ENCODE measurements at places on chromosomes 12 and 14. TPM values are rescaled to one million over a fixed set of nuclear protein-coding genes. Genes with fewer than 3 reads are reported as not detected.

The SERPINA12 gene
- total RNA-seq, result not detected

The GPR84 gene
- total RNA-seq, result 0.36 TPM

The EPS8 gene
- total RNA-seq, result 2.6 TPM

The CACNA2D4 gene
- 15.1 TPM for total RNA-seq

The COX8C gene
- not detected for total RNA-seq

The TMEM132C gene
- not detected for total RNA-seq

The MYH6 gene
- total RNA-seq, result not detected

The KRT85 gene
- not detected for total RNA-seq

The RDH5 gene
- total RNA-seq, result 29.9 TPM

The SLC6A15 gene
- total RNA-seq, result not detected

GRCh38 chr12:112964067-112964670 lies 14.2 kb upstream of the OAS2 start:
- DNase-seq, result no peak
- no peaks in the 10 kb centered on the region for H3K4me1 ChIP-seq
- no peaks in the 10 kb centered on the region for H3K27me3 ChIP-seq
- H3K36me3 ChIP-seq, result peaks cover 68% of the 10 kb centered on the region
- no peak overlapping the region for H3K4me3 ChIP-seq
- H3K27ac ChIP-seq, result no peak overlapping the region

DNA sequence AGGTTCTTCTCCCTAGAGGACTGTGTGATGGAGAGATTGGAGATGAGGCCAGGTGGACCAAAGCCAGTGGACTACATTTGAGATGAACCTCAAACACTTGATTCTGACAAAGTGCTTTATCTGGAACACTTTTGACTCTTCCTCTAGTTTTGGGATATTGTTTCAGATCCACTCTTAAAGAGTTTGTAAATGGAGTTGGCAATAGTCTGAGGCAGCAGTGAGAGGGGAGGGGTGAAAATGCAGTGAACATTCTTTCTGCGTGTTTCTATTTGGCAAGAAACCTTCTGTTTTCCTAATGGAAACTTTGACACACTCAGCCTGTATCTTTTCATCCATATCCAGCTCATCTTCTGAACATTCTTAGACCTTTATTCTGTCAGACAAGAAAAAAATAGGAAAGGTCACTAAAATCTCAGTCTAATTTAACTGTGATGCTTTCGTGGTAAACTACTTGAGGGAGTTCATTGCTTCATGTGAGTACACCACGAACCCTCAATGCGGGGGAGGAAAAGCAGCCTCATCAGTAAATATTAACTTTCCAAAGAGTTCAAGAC lies 57.4 kb upstream of the KCNJ8 start:
- no peak overlapping the region for H3K27ac ChIP-seq
- no peaks in the 10 kb centered on the region for H3K27me3 ChIP-seq
- H3K36me3 ChIP-seq, result no peaks in the 10 kb centered on the region
- DNase-seq, result no peak
- no peak overlapping the region for H3K4me3 ChIP-seq

DNA sequence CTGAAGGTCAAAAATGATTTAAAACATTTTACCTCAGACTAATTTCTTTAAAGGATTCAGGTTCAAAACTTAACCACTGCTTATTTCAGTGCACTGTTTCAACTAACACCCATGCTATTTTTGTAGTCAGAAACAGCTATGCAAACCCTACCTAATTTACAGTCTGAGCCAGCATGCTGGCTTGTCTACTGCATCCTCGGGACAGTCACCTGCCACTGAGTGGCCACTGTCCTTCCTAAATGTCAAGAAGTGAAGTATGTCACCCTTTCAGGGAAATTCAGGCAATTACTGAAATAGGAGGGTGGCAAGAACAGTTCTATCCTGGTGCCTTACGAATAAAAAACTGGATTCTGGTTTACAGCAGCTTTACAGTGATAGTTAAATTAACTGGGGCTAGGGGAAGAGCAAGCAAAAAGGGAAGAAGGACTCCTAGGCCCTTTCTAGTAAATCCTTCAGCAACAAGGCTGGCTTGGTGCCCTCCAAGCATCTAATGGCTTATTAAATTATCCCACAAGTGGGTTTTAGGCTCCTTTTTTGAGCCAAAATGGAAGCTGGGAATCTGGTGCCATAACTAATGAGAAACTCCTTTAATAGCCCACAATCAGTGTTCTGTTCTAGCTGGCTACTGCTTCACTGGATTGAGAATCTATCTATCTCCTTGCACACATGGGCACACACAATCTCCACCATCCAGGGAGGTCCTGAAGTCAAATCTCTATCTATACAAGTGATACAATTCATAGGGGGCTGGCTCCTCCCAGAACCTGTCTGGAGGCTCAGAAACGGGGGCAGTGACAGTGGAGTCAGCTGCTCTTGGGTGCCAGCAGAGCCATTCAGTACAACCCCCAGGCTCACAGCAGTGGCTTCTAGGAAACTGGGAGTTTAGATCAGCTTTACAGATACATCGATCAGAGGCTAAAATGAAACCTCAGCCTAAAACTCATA lies 43.4 kb downstream of the SH2B3 start:
- H3K27me3 ChIP-seq, result no peaks in the 10 kb centered on the region
- peaks cover 57% of the 10 kb centered on the region for H3K4me1 ChIP-seq
- H3K36me3 ChIP-seq, result peaks cover 62% of the 10 kb centered on the region

GRCh38 chr14:23942587-23942986 lies 11.0 kb upstream of the DHRS4 start:
- no peaks in the 10 kb centered on the region for H3K36me3 ChIP-seq
- no peaks in the 10 kb centered on the region for H3K4me1 ChIP-seq
- no peak overlapping the region for H3K27ac ChIP-seq
- H3K27me3 ChIP-seq, result no peaks in the 10 kb centered on the region

GRCh38 chr12:14825256-14825655 lies 11.3 kb upstream of the SMCO3 start:
- H3K4me3 ChIP-seq, result no peak overlapping the region
- no peak overlapping the region for H3K27ac ChIP-seq
- DNase-seq, result no peak
- no peaks in the 10 kb centered on the region for H3K4me1 ChIP-seq
- H3K27me3 ChIP-seq, result no peaks in the 10 kb centered on the region

DNA sequence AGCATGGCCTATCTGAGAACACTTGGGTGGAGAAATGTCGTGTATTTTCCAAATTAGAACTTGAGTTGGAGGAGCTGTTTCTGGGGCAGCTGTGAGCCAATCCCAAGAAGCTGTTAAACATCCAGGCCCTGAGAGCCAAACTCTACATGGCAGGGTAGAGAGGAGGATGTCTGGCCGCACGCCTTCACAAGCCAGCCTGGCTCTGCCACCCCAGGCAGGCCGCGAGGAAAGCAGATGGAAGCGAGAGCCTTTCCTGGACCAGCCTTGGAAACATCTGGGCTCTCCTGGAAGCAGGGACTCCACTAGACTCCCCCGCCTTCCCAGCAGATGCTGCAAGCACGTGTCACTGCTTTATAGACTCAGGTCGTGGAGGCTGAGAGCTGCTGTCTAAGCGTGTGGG lies 312.8 kb upstream of the FKBP4 start:
- no peaks in the 10 kb centered on the region for H3K27me3 ChIP-seq
- no peaks in the 10 kb centered on the region for H3K4me1 ChIP-seq
- no peak overlapping the region for H3K4me3 ChIP-seq
- DNase-seq, result no peak
- H3K36me3 ChIP-seq, result no peaks in the 10 kb centered on the region

GRCh38 chr12:48572326-48572725 lies 2.5 kb upstream of the LALBA start:
- H3K4me1 ChIP-seq, result no peaks in the 10 kb centered on the region
- no peak for DNase-seq
- no peak overlapping the region for H3K4me3 ChIP-seq
- H3K27me3 ChIP-seq, result no peaks in the 10 kb centered on the region
- no peaks in the 10 kb centered on the region for H3K36me3 ChIP-seq

GRCh38 chr14:68881396-68881795 lies 88.5 kb upstream of the ZFP36L1 start:
- no peak overlapping the region for H3K4me3 ChIP-seq
- H3K27me3 ChIP-seq, result no peaks in the 10 kb centered on the region
- H3K36me3 ChIP-seq, result peaks cover 19% of the 10 kb centered on the region
- H3K4me1 ChIP-seq, result no peaks in the 10 kb centered on the region

DNA sequence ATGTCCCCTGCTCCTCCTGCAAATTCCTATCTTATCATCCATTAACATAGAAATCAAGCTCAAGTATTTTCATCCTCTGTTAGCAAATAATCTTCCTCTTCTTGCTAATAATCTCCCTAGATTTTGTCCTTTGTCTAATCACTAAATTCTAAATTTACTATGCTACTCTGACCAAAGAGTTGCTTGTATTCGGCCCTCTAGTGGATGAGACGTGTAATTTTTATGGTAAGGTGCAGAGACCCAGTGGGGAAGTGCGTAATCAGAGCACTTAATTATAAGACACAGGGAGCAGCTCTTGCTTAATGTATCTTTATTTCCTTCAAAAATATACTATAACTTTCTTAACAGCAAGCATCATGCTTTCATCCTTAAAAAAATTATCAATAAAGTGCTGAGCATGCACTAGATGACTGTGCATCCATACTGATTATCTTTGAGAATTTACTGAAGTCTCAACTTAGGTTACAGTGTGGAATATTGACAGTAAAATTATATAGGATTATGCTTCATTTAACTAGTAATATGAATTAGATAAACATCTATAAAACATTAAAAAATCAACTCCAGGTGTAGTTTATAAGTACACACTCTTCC lies 212.6 kb downstream of the SLC16A7 start:
- H3K4me1 ChIP-seq, result no peaks in the 10 kb centered on the region
- H3K27me3 ChIP-seq, result no peaks in the 10 kb centered on the region
- H3K27ac ChIP-seq, result no peak overlapping the region
- peak; percentile 33 for DNase-seq
- H3K36me3 ChIP-seq, result no peaks in the 10 kb centered on the region

- H3K27ac ChIP-seq, result no peak within 1 kb of the TSS
- H3K4me3 ChIP-seq, result no peak within 1 kb of the TSS
- peaks cover 15% of the 10 kb centered on the region for H3K4me1 ChIP-seq
Measured at GRCh38 chr14:30874120-30874998, at the start of gene COCH. TSS of gene COCH (plus strand) at chr14:30874559. CDS start at chr14:30874939, 380 bp downstream.

DNA sequence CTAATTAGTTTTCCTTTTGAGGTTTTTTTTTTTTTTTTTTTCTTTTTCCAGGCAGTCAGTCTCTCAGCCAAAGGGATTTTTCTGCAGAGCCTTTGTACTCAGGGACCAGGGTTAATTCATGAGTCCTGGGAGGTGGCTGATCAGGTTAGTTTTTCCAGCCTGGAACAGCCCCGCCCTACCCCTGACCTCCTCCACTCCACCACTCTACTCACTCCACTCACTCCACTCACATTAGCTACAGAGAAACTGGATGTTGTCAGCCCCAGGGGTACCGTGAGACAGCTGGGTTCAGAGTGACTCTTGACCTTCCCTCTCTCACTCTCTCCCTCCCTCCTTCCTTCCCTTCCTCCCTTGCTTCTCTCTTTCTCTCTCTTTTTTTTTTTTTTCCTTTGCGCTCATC lies 161.0 kb downstream of the CRADD start:
- no peak overlapping the region for H3K27ac ChIP-seq
- H3K27me3 ChIP-seq, result no peaks in the 10 kb centered on the region
- no peaks in the 10 kb centered on the region for H3K4me1 ChIP-seq
- H3K36me3 ChIP-seq, result no peaks in the 10 kb centered on the region
- no peak overlapping the region for H3K4me3 ChIP-seq

DNA sequence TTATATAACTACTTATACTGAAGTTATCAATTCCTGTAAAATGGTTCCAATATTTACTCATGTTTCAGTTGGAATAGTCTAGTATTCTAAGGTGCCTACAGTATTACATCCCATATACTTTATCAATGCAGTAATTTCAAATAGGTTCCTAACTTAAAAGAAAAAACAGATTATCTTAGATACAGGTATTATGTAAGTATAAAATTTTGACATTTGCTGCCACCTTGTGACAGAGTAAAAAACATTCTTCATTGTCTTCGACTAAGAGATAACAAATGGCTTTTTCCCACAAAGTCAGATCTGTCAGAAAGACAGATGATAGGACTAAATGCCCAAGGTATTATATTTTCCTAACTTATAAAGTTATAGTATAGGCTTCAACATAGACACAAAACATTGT lies 78.7 kb downstream of the TXNDC16 start:
- H3K27ac ChIP-seq, result no peak overlapping the region
- peak; percentile 46 for DNase-seq
- no peaks in the 10 kb centered on the region for H3K27me3 ChIP-seq
- no peak overlapping the region for H3K4me3 ChIP-seq
- peaks cover 7% of the 10 kb centered on the region for H3K4me1 ChIP-seq

DNA sequence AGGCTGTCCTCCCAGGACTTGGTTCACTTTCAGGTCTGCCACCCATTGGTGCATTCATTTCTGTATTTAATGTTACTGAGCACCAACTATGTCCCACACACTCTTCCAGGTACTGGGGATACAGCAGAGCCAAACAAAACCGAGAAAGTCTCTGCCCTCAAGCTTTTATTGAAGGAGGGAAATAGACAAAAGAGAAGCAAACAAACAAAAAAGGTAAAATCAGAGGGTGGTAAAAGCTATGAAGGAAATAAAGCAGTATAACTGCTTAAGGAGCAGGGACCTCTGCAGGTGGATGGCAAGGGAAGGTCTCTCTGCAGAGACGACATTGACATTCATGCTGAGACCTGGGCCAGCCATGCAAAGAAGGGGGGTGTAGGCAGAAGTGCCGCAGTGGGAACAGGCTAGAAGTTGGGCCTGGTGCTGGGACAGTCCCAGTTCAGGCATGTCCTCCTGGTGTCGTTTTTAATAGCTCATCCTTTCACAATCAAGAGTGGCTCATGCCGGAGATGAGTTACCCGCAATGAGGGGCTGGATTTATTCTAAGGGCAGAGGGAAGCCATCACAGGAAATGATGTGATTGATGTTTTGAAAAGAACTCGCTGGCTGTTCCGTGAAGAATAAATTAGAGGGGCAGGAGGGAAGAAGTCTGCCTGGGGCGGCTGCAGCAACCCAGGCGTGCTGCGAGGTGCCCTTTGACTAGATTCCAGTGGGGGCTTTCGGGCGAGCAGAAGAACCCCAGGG lies 72.8 kb downstream of the IRF2BPL start:
- peak overlapping the region; percentile 64 for H3K4me3 ChIP-seq
- H3K4me1 ChIP-seq, result peaks cover 64% of the 10 kb centered on the region
- DNase-seq, result peak; percentile 73
- H3K27me3 ChIP-seq, result no peaks in the 10 kb centered on the region
- H3K27ac ChIP-seq, result peak overlapping the region; percentile 94
- no peaks in the 10 kb centered on the region for H3K36me3 ChIP-seq

GRCh38 chr12:47267571-47267970 lies 187.8 kb upstream of the AMIGO2 start:
- H3K4me3 ChIP-seq, result no peak overlapping the region
- H3K4me1 ChIP-seq, result peaks cover 32% of the 10 kb centered on the region
- DNase-seq, result no peak
- H3K36me3 ChIP-seq, result no peaks in the 10 kb centered on the region

DNA sequence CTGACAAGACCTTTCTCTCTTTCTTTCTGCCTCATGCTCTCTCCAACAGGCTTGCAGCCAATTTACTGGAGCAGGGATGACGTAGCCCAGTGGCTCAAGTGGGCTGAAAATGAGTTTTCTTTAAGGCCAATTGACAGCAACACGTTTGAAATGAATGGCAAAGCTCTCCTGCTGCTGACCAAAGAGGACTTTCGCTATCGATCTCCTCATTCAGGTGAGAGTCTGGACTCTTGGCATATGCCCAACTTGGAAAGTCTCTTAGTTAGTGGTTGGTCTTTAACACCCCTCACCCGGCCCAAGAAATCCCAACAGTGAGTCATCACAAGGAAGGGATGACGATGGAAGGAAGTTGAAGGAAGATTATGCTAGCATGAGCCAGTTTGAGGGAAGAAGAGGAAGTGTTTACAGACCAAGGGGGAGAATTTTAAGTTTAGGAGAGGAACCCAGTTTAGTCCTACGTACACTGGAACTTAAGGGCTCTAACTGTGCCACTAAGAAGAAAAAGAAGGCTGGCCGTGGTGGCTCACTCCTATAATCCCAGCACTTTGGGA lies 189.7 kb downstream of the ETV6 start:
- peaks cover 13% of the 10 kb centered on the region for H3K36me3 ChIP-seq
- H3K4me1 ChIP-seq, result peaks cover 19% of the 10 kb centered on the region
- no peak overlapping the region for H3K4me3 ChIP-seq
- no peak for DNase-seq

All from CD4-positive, alpha-beta memory T cell (primary cell).